ELR (cell line): ENCODE measurements at places on chromosomes 7 and 10.
A peak's percentile ranks its signal among the peaks of the same experiment; 100 is the strongest.

DNA sequence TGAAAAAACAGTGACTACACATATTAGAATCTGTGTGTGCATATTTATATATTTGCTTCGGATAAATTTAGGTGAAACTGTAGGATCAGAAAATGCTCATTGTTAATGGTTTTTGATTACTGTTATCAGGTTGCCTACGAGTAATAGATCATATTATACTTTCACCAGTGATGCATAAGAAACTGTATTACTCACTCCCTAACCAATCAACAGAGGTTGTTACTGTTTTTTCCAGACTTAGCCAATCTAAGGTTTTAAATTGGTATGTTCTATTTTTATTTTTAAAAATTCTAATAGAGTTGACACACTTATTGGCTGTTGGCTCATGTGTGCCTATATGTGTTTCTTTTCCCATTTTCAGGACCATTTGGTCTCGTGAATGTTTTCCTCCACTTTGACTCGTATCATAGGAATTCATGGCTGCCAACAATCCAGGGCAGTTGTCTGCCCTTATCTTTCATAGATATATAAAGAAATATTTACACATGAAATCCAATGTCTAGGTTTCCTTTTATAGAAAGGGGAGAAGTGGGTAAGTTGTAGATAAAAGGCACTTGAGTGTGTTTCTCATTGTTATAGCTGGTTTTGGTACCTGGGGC, 59.2 kb downstream of the ANLN start:
- peak; percentile 61 for DNase-seq

GRCh38 chr10:31318854-31319601, at the start of gene ZEB1:
ZEB1 (plus strand) TSS chr10:31319216; CDS start chr10:31319235, 19 bp downstream.
- DNase-seq = peak; percentile 96

DNA sequence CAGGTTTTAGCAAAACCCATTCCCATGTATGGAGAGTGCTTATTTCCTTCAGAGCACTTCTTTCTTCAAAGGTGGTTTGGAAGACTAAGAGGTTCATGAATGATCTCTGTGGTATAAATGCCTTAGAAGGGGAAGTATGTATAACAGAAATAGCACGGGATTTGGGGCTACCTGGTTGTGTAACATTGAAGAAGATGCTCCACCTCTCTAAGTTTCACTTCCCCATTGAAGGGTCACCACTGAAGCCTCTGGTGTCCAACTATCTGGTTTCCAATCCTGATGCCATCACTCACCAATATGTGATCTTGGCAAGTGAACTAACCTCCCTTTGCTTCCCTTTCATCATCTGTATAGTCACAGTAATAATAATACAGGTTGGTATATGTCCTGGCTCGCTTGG, 37.2 kb downstream of the CYCS start:
- DNase-seq = no peak

- DNase-seq = no peak
These were observed 75.1 kb upstream of the LEP start for GRCh38 chr7:128165927-128166420.

- no peak for DNase-seq
These were observed 39.9 kb upstream of the MKI67 start for GRCh38 chr10:128166151-128166550.

DNA sequence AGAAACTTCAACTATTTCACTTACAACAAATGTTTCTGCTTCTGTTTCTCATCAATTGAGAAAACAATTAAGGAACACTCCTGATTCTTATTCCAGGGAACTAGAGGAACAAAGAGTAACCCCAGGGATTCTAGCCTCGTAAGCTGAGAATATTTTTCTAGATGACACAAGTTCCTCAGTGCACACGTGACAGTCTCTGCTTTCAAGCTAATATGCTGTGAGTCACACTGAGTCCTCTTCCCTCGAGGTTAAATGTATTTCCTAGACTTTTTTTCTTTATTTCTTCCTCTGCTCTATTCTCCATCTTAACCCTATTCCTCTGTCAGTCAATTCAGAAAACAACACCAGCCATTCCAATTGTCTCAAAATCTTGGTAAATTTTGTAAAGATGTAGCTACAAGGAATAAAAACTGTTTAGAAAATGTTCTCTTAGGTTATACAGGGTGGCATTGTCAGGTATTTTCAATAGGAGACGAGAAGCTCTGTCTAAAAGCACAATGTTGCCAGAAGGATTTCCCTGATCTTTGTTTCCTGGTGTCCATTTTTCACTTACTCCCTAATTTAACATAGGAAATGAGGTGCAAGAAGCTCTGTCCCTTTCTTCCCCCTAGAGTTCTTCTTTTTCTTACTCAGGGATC, 5.8 kb upstream of the C1GALT1 start:
- DNase-seq = peak; percentile 98

DNA sequence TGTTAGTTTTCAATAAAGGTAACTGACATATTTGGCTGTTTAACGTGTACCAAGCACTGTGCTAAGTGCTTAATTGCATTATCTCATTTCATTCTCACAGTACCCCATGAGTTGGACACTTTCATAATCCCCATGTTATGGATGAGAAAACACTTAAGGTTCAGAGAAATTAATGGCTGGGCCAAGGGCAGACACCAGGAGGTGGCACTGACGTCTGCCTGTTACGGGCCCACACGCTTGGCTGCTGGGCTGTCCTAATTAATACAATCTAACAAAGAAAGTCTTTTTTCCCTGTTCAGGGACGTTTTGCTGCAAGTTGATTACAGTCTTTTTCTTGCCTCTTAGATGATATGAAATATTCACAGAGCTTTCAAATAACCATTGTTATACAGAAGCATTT, 16.1 kb downstream of the DYDC2 start:
- DNase-seq = no peak

GRCh38 chr10:123153486-123154091, 613 bp upstream of the BUB3 start:
- DNase-seq = no peak

DNA sequence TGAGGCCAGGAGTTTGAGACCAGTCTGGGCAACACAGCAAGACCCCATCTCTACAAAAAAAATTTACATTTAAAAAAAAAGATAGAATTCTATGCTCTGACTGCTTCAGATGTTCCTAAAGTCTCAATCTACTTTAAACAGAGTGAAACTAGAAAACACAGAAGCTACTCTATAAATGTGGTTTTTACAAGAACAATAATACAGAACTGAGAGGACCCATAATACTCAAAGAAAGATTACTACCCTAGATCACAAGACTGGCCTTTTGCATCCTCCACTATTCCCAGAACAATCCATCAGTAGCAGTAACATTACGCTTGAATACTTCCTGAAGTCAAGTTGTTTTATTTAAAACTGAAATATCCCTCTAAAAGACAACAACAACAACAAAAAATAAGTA, 119.4 kb downstream of the ZFAND4 start:
- DNase-seq = no peak

DNA sequence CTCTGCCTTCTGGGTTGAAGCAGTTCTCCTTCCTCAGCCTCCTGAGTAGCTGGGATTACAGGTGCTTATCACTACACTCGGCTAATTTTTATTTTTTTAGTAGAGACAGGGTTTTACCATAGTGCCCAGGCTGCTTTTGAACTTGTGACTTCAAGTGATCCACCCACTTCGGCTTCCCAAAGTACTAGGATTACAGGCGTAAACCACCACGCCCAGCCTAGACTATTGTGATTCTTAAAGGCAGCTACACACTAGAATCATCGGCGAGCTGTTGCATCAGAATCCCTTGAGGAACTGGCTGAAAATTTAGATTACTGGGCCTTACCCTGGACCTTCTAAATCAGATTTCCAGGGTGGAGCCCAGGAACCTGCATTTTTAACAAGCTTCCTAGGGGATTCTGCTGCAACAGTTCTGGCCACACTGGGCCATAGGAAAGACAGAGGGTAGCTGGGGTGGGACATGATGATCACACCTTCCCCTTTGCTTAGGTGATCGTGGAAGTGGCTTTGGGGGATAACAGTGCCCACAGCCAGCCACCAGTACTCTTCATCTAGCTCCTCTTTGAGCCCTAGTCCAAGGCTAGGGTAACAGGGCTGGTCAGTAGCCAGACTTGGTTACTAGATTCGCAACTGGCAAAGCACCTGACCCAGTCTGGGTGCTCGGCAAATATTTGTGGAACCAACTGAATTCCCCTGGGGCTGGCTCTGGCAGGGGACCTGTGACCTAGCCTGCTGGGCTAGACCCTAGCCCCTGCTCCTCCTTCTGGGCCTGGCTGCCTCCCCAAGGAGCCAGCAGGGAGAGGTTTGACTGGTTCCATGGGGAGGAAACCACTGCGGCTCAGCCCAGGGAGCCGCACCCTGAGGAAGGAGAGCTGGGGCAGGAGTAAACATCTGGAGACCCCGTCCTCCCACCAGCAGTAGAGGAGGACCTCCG, 67.1 kb upstream of the DUSP5 start:
- DNase-seq = no peak

DNA sequence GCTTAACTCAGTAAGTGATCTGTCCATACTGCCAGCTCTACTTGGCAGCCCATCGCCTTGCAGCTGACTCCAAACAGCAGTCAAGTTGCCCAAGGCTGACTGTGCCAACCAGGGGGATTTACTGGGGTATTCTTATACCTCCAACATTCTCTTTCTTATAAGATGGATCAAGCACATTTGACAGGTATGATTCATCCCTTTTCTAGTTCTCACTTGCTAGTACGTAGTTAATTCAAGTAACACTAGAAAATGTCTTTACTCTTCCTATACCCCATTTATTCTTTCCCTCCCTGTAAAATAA, 77.0 kb downstream of the SLC25A13 start:
- DNase-seq = no peak

DNA sequence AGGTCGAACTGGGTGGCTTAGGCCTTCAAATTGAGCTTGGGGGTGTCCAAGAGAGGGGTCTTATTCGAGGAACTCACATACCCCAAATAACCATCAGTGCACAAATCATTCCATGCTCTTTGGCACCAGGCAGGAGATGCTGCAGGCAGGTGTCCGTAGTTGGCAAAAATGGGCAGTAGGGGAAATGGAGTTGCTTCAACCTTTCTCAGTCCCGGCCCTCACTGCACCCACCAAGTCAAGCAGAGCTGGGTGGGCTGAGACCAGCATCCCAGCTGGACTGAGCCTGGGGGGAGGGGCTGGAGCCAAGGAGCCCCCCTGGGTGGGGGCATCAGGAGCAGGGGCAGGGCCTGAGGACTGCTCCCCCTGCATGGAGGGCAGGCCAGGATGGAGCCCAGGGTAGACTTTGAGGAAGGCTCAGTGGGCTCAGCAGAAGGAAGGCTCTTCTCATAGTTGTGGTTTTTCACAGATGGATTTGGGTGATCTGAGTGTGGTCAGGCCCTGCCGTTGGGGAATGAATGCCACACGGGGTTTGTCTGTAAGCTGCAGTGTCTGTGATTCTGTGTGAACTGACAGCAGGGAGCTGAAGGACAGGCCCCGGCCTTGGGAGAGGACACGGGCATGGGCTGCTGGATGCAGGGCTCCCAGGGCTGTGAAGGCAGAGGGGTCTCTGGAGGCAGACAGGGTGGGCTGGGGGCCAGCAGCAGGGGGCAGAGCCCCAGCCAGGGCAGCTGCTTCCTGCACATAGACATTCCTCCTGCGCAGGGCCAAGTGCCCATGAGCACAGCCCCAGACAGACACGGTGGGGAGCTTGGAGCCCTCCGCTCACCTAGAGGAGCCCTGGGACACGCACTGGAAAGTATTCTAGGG, 144.5 kb downstream of the ADCY1 start:
- DNase-seq = no peak

- DNase-seq = no peak
These were observed 42.2 kb upstream of the VCL start for GRCh38 chr10:73955719-73956118.

DNA sequence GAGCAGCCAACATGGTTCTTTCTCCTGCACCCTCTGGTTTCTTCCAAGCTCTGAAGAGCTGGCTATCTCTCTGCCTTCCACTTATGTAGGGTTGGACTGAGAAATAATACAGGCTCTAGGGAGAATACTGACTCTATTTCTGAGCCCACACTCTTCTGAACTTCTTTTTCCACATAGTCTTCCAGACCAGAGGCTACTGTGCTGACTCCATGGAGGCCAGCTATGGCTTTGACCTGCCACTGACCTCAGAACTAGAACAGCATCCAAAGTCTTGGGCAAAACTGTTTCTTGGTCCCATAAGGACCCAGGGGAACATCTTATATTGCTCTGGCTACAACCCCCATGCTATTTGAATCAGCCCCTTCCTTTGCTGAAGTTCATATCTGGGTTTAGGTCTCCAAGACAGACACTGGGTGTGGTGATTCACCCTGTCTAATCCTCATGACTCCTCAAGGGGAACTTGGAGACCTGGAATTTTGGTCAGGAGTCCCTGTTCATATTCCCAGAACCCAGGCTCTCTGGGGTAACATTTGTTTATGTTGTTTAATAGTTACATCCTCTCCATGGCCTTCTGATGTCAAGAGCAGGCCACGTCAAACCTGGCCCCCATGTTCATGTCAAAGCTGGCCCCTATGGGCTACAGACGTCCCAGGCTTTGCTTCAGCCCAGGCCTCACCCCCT, 12.1 kb upstream of the PLAU start:
- DNase-seq = peak; percentile 82

- peak; percentile 52 for DNase-seq
These were observed 8.6 kb downstream of the BTBD16 start for GRCh38 chr10:122279725-122280141.

DNA sequence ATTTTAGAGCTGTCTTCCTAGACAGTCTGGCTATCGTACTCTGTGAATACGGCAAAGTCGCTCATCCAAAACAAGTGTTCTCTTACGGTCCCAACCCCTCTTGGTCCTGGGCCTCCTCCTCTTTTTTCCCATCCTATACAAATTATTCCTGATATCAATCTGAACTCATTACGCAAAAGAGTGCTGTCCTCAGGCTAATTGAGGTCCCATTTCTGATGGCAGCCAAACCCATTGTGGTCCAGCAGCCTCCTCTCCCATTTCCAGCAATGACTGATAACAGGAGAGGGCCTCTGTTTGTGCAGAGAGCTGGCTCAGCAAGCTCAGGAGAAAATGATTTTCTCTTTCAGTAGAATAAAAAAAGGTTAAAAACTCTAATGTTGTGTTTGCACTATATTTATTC, 203.4 kb upstream of the GHITM start:
- DNase-seq = no peak

GRCh38 chr10:48206482-48207250, 67.8 kb downstream of the FRMPD2 start:
- DNase-seq = no peak

DNA sequence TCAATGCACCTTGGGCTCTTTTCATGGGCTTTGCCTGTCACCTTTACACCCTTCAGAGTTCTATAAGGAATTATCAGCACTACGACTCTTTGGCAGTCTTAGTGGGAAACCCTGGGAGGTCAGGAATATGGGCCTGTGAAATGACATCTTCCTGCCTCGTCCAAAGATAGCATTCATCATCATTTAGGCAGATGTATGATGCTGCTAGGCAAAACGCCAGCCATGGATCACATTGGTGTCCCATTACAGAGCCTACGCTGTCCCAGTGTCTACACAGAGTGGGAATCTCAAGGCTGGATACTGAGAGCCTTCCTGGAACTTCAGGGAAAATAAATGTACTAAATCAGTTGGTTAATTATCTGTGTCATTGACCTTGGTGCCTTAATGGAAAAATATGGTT, 259.4 kb upstream of the CELF2 start:
- no peak for DNase-seq

- DNase-seq = no peak
These were observed 126.0 kb upstream of the RET start for GRCh38 chr10:42950606-42951485.
